H1 (cell line): ENCODE measurements at places on chromosomes 13 and 19. TPM values are rescaled to one million over a fixed set of nuclear protein-coding genes. Genes with fewer than 3 reads are reported as not detected.

Gene SPIB
- total RNA-seq = 9.6 and 11.1 TPM in 2 replicates

Gene NXNL1
- total RNA-seq = not detected in 2 replicates

Gene PLEKHA4
- total RNA-seq = 16.8 and 18.0 TPM in 2 replicates

Gene ARRDC5
- total RNA-seq = not detected in 2 replicates

Gene CCL25
- total RNA-seq = not detected in 2 replicates

Gene NACC1
- 226 and 234 TPM in 2 replicates for total RNA-seq

Gene ABHD8
- 11.3 and 14.5 TPM in 2 replicates for total RNA-seq

Gene ZNF491
- total RNA-seq = 0.78 and 0.84 TPM in 2 replicates

Gene CRX
- total RNA-seq = not detected in 2 replicates

Gene ACP7
- total RNA-seq = 0.50 and 0.98 TPM in 2 replicates

- DNase-seq = no peak
These were observed 83.3 kb downstream of the RYR1 start for GRCh38 chr19:38516802-38517201.

DNA sequence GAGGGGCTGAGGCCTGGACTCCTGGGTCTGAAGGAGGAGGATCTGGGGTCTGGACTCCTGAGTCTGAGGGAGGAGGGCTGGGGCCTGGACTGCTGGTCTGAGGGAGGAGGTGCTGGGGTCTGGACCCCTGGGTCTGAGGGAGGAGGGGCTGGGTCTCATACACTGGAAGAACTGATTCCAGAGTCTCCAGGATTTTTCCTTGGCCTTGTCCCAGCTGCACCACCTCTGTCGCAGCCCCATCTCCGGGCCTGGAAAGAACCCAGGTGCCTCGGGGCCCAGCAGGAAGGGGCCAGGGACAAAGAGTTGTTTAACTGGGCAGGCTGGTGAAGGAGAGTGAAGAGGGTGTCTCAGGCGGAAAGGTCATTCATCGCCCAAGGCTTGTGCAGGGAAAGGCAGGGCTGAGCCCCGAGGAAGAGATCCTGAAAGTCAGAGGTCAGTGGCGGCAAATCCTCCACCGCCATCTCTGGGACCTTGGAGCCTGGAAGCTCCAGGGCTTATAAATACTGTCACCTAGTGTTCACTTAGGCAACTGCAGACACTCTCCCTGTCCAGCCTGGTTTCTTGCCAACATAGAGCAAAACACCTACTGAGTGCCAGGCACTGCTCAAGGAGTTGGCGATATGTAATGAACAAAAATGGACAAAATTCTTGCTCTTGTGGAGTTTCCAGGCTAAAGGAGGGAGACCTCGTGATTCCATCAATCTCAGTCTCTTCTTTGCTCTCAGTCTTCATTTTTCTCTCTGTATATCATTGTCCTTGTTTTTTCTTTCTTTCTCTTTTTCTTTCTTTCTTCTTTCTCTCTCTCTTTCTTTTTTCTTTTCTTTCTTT lies 4.4 kb upstream of the KCNN4 start:
- no peak for DNase-seq

- no peak for DNase-seq
These were observed 7.0 kb upstream of the SEMA6B start for GRCh38 chr19:4566402-4567051.

GRCh38 chr19:30222992-30223865 lies 149.0 kb upstream of the ZNF536 start:
- no peak for DNase-seq

DNA sequence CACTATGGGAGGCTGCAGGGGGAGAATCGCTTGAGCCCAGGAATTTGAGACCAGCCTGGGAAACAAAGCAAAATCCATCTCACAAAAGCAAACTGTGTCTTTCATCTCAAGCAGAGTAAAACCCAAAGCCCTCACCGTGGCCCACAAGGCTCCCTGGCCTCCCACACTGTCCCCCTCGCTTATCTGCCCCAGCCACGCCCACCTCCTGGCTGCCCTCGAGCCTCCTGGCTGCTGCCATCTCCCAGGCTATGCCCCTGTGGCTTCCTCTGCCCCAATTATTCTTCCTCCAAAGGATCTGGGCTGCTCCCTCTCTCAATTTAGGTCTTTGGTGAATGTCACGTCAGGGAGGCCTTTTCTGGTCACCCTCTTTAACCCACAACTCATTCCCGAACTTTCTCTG lies 3.6 kb downstream of the RABAC1 start:
- no peak for DNase-seq

DNA sequence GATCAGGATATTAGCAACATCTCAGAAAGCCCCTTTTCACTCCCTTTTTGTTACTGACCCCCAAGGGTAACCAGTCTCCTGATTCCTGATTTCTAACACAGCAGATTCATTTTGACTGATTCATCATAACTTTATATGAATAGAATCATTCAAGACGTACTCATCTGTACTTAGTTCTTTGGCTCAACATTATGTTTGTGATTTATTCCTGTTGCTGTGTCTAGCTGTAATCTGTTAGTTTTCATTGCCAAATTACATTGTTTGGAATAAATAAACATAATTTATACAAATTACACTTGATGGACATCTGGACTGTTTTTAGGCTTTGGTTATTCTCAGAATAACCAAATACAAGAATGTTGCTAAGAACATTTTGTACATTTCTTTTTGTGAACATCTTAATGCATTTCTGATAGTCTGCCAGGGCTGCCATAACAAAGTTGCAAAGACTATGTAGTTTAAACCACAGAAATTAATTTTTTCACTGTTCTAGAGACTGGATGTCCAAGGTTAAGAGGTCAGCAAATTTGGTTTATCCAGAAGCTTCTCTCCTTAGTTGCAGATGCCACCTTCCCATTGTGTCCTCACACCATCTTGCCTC lies 62.8 kb upstream of the EDNRB start:
- DNase-seq = no peak

GRCh38 chr13:75986818-75987217 lies 350.7 kb downstream of the LMO7 start:
- no peak for DNase-seq

DNA sequence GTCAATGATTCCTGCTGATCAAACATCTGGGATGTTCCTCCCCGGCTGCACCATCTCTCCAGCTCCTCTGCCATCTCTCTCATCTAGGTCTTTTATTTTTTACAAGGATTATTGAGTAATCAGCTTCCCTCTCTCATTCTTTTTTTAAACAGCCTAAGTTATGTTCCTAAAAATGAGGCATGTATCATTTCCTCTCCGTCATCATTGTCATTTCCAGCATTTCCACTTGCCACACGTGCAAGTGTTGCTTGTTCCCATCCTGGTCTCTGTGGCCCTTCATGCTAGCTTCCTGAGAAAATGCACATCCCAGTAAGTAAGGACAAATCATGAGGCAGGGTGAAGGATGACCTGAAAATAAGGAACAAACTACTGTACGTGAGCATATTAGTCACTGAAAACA lies 102.7 kb upstream of the POSTN start:
- DNase-seq = no peak

DNA sequence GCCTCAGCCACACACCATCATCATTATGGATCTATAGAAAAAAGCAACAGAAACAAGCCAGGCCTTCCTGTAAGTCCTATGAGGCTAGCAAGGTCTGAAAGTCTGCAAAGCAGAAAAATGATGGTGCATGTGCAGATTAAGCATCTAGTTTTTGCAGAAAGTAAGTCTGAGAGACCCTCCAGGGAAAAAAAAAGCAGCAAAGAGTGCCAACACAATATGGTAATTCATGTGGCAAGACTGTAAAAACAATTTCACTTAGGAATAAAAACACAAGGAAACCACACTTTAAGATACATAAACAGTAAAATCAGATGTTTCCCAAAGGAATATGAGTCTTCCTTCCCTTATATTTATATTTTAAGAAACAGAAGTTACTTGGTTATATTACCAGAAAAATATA lies 112.3 kb upstream of the FBXL3 start:
- no peak for DNase-seq

DNA sequence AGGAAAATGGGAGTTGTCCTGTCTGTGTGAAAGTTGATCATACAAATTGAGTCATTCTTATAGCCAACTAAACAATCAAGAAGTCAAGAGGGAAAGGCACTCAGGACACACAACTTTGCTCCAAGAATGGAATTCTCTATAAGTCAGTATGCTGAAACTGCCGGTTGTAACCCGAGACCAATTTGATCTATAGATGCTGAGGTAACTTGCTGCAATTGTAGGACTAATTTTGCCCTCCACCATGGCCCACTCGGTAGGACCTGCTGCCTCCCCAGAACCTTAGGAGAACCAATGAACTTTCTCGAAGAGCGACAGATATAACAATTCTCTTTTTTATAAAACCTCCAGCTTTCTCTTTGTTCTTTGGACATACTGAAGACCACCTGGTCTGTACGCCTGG lies 157.0 kb downstream of the RNF17 start:
- no peak for DNase-seq

- no peak for DNase-seq
These were observed 3.8 kb upstream of the KCTD12 start for GRCh38 chr13:76890021-76890420.

DNA sequence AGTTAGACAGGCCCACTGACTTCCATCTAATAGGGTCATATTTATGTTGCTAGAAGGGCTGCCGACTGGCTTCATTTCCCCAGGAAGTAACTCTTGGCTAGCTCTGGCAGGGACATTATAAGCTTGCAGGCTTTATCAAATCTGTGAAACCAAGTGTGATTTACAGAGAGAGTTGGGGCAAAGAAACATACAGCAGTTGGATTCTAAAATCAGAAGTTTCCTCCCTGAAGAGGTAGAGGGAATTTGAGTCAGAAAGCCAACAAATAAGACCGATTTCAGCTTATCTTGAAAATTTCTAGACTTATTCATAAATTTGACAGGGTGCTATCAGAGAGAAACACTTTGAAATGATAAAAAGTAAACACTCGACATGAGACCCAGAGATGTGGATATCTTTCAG lies 407.8 kb downstream of the OLFM4 start:
- DNase-seq = no peak

DNA sequence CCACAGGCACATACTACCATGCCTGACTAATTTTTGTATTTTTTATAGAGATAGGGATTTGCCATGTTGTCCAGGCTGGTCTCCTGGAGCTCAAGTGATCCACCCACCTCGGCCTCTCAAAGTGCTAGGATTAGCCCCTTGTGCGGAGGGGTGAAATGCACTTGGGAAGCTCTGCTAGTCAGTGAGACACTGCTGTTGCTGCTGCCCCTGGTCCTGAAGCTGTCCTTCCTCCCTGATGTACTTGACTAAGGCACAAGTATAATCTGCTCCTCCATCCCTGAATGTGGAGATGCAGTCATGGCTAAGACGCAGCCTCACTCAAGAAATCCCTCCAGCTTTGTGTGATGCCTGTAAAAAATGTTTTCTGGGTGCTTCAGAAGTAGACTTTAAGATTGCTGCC lies 124.5 kb downstream of the KCTD15 start:
- DNase-seq = no peak

- no peak for DNase-seq
These were observed 19.4 kb downstream of the MLLT1 start for GRCh38 chr19:6260376-6260775.

DNA sequence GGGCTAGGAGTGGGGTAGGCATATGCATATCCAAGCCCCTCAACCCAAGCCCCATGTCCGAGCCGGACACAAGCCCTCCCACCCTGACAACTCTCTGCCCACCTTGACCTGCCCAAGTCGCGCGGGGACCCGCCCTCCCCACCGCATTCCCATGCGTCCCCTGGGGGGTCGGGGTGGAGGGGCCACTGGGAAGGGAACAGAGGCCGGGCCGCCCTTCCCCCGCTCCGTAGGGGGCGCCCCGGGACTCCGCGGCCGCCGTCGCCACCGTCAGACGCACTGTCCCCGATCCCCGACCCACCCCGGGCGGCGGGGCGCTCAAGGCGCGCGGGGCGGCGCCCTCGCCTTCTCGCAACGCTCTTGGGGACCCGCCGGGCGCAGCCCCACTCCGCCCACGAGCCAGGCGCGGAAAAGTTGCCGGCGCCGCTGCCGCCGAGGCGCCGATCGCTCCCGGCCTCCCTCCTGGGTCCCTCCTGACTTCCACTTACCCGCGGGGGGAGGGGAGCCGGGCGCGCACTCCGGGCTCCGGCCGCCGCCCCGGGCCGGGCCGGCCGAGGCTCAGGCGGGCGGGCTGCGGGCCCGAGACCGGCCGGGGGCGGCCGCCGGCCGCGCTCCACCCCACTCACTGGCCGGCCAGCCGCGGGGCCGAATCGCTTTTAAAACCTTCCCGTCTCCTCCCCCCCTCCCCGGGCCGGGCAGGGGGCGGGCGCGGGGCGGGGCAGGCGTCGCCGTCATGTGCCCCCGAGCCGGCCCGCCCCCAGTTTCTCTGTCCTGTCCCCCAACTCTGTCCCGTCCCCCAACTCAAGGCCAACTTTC lies 34.4 kb upstream of the NANOS3 start:
- DNase-seq = no peak

DNA sequence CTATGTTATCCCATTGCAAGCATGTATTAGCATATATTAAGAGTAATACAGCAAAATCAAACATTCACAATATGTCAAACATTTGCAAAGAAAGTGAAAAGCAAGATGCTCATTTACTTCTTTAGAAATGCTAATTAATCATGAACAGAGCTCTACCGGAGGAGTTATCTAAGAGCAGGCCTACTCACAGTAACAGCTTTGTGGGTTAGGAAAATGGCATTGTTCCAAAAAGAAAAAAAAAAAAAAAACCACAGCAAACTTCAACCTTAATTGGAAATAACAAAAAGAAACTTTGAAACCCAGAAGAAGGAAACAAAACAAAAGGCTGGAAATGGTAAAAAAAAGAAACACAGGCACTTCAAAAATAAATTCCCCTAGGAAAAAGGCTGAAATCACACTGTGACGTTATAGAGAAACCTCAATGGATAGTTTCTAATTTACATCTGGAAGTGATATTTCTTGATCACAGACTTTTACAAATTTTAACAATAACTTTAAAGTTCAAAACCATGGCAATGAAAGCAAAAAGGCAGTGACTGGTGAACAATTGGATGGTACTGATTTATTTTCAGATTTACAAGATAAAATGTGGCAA lies 1236.8 kb upstream of the SPRY2 start:
- no peak for DNase-seq

GRCh38 chr13:90455067-90455466 lies 892.4 kb upstream of the MIR17HG start:
- DNase-seq = no peak

DNA sequence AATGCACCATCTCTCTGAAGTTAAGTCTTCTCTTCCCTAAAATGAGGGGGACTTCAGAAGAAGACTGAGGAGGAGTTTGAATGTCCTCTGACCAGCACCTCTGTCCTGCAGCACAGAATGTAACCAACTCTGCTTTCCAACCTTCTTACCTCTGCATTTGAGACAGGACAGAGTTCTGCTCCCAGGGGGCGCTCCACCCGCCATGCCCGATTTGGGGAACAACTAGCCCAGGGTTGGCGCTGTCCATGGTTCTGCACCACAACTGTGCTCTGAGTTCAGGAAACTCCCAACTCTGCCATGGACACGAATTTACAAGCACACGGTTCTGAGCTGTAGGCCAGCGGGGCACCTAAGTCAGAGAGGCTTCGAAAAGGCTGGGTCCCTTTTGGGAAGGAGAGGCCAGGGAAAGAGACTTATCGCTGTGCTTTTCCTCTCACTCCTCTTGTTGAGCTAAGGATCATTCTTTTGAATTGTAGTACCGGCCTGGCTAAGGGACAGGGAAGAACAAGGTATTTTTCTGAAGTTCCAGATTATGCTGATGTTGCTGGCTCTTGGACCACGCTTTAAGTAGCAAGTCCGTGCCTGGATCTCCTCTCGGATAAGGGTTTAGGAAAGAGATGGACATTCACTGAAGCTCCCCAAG lies 22.2 kb downstream of the SIGLEC5 start:
- DNase-seq = peak; percentile 70
